ENCODE measurements at places on chromosomes 16 and 17.

DNA sequence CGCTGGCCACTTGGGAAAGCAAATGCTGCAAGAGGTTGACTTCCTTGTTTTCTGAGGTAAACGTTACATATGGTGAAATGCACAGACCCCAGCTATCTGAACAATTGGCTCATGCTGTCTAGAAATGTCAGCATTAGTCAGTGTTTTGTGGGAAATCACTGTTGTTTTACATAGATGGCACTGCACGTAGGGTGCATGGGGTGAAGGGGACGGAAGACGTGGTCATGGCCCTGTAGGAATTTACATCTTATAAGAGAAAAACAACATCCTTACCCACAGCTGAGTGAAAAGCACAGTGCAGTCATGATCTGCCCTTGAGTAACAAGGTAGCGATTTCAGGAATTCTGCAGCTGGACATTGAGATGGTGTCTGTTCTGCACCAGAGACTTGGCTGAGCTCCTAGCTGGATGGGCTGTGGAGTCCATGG, 15.2 kb downstream of the RPTOR start:
- DNase-seq, result no peak

DNA sequence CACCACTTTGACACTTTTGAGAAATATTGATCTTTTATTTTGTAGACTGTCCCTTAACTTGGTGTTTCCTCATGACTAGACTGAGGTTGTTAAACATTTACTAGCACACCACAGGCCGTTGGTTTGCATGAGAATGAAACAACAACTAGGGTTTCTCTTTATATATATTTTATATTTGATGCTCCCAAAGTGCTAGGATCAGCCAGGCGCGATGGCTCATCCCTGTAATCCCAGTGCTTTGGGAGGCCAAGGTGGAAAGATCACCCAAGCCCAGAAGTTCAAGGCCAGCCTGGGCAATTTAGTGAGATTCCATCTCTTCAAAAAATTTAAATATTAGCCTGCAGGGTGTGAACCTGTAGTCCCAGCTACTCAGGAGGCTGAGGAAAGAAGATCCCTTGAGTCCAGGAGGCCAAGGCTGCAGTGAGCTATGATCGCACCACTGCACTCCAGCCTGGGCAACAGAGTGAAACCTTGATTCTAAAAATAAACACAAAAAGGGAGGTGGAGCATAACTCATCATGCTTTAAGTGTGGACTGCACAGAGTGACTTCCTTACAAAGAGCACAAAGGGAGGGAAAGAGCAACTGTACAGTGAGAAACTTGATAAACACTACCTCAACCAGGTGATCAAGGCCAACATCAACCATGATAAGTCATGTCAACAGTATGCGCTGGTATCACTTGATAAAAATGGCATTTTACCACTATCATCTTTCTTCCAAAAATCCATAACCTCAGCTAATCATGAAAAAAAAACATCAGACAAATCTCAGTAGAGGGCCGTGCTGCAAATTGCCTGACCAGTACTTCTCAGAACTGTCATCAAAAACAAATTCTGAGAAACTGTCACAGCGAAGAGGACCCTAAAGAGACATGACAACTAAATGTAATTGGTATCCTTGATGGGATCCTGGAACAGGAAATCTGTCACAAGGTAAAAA, 72.8 kb upstream of the ATF7IP2 start:
- DNase-seq, result no peak

DNA sequence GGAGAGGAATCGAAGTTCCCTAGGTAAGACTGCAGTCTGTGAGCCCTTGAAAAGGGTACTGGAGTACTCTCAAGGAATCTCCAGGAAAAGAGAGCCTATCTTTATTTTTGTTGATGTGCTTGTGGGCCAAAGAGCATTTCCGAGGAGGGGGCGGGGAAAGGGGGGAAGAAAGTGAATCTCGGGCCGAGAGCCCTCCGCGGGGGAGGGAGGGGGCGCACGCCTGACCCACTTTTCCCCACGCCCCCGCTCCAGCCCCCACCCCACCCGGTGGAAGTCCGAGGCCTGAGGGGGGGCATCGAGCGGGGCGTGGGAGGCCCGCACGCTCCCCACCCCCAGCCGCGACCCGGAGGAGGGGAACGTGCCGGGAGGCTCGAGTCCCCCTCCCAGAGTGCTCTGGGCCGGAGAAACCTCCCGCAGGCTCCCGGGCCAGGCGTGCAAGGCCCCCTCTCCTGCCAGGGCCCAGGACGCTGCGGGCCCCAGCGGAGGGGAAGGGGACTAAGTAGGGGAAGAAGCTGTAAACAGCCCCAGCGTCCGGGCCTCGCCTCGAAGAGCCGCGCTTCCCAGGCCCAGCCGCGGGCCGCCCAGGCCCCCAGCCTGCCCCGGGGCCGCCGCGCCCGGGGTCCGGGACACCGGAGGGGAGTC, 444 bp downstream of the HELZ start:
- peak; percentile 12 for DNase-seq

DNA sequence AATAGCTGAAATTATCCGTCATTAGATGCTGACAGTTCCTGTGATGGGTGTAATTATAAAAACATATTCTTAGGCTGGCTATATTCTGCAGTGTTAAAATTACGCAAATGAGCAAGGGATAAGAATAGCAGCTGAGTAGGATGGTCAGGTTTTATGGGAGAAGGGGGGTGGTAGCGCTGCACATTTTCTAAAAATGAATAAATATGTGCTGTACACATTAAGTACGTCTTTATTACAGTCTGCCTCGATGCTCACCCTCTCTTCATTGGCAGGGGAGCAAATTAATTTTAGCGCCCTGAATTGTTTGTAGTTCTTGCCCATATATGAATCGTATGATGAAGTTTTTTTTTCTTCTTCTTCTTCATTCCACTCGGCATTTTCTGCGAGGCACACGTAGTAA, 244.2 kb downstream of the SNX29 start:
- no peak for DNase-seq

GRCh38 chr17:76104140-76104895, 731 bp upstream of the EXOC7 start:
- peak; percentile 16 for DNase-seq

DNA sequence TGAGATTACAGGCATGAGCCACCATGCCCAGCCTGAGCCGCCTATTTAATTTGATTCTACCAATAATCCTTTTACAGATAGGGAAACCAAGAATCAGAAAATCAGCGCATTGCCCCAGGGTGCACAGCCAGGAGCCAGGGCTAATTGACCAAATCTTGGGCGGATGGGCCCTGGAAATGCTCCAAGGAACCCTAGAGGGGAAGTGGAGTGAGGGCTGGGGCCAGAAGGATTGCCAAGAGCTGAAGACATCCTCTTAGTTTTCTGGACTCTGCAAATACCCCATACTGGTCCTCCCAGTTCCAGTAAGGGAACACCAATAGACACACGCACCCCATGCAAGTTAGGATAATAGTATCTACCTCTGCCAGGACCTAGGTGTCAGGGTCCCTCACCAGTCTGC, 3.8 kb downstream of the FHOD1 start:
- DNase-seq, result no peak

DNA sequence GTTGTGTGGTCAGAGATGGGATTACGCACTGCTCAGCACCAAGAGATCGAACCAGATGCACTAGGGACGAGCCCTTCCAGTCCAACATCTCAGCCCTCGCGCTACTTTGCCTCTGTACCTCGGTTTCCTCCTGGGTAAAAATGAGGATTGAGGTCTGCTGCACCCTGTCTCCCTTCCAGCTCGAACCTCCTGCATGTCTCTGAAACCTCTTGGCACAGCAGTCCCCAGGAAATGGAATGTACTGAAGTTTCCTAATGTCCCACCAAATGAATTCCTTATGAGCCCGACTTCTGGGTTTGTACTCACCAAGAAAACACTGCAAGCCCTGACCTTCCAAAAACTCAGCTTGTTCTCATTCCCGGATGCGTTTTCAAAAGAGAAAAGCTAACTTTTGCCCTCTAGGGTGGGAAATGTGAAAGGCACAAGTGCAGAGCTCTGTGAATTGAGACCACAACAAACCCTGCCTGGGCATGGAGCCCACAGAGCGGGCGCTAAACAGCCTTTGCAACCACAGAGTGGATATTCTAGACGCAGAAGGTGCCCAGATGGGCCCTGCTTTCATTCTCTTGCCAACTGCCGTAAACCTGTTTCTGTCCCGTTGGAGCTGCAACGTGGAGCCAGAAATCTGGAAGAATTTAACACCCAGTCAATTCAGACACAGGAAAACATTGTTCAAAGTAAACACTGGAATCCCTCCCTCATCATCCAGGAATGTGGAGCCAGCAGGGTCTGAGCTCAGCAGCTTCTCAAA, 10.3 kb downstream of the CDRT4 start:
- no peak for DNase-seq

GRCh38 chr17:21279582-21279981, 4.9 kb upstream of the MAP2K3 start:
- DNase-seq, result no peak

Data from T-helper 9 cell (primary cell).